ENCODE measurements at places on chromosomes 3 and 15.

DNA sequence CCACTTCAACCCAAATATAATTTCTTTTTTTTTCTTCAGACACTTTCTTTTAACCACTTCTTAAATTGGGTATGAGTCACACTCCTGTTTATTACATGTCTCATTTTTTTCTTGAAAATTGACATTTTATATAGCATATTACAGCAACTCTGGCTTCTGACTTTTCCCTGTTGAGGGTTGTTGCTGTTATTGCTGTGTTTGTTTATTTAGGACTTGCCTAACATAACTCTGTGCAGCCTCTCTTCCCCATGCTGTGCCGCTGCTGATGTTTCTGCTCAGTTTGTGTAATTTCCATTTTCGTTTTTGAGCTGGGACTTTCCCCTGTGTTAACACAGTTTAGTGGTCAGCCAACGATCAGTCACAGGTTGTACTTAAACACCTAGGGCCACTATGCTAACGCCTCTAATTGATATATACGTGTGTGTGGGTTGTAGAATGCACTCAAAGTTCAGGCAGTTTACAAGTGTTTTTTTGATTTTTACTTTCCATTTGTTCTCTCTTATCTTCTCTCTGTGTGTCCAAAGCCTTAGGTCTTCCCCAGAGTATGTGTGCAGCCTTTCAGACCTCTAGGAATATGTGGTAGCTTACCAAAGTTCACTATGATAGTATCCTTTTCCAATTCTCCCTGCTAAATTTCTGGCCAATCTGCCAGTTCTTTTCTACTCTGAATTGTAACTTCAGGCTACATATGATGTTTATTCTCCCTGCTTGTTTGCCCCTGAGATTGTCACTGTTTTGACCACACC lies 337.2 kb downstream of the ZBTB20 start:
- no peak for DNase-seq

- DNase-seq, result no peak
Observed at GRCh38 chr3:63557912-63558311, 94.6 kb upstream of the SNTN start.

- no peak for DNase-seq
Observed at GRCh38 chr15:33014586-33014985, 179.9 kb downstream of the FMN1 start.

GRCh38 chr15:78177447-78177873 lies 28.3 kb downstream of the IDH3A start:
- no peak for DNase-seq

GRCh38 chr3:34000301-34000700 lies 201.9 kb downstream of the PDCD6IP start:
- no peak for DNase-seq

- DNase-seq, result no peak
Observed at GRCh38 chr15:58374147-58374546, 57.6 kb upstream of the LIPC start.

DNA sequence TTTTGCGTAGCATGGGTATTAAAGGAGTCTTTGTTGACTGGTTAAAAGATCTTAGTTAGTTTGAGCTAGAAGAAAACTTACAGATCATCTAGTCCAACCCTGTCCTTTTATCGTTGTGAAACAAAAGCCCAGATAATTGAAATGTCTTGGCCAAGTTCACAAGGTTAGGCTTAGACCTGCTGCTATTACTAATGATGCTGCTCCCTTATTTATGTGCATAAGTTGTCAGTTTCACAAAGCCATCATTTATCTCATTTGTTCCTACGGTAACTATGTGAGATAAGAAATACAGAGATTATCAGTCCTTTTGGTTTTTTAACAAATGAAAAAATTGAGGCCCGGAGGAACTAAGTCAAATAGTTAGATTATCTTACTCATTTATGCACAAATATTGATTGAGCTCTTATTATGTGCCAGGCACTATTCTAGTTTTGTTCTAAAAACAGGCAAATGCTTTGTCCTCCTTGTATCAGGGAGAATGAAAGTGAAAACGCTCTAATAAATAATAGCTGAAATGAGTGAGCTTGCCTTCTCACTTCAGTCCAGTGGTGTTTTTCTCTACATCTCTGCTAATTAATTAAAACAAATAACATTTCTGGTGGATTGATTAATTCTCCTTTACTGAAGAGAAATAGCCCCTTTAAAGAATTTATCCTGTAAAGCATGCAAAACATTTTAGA lies 49.1 kb upstream of the TPRG1 start:
- no peak for DNase-seq

DNA sequence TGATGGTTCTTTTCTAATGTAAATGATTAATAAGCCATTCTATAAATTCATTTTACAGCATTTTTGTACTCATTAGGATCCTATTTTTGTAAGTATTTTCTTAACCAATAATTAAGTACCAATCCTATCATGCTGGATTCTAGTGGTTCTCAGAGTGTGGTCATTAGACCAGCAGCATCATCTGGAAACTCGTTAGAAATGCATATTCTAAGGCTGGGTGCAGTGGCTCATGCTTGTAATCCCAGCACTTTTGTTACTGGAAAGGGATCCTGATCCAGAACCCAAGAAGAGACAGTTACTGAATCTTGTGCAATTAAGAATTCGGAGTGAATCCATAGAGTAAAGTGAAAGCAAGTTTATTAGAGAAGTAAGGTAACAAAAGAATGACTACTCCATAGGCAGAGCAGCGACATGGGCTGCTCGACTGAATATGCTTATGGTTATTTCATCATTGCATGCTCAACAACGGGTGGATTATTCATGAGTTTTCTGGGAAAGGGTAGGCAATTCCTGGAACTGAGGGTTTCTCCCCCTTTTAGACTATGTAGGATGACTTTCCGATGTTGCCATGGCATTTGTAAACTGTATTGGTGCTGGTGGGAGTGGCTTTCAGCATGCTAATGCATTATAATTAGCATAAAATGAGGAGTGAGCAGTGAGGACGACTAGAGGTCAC lies 9.9 kb upstream of the CEMIP start:
- DNase-seq, result no peak

- no peak for DNase-seq
Observed at GRCh38 chr15:48298914-48299313, 32.3 kb upstream of the DUT start.

- DNase-seq, result no peak
Observed at GRCh38 chr3:126542340-126543241, 16.1 kb downstream of the C3orf22 start.

- DNase-seq, result no peak
Observed at GRCh38 chr3:134696155-134696554, 45.3 kb upstream of the KY start.

DNA sequence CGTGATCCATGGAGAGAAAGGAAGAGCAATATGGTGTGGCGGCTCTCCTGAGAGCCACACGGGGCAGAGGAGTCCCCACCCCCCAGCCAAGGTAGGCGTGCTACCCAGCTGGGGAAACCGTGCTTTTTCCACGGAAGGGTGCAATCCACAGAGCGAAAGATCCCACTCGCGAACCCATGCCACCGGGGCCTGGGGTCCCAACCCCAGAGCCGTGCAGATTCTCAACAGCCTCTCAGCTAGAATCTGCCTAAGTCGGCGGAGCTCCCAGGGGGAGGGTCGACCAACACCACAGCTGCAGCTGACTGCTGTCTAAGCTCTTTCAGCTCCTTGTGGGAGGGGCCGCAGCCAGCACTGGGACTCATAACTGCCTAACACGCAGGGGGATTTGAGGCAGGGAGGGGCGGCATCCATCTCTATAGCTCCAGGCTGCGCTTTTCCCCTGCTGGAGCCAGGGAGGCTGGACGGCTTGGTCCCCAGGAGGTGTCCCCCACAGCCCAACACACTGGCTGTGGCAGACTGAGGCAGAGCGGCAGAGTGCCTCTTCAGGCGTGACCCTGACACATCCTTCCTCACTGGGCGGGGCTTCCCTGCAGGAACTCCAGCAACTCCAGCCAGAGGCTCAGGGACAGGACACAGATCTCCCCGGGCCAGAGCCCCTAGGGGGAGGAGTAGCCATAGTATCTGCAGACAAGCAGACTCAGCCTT lies 107.6 kb upstream of the ZBTB20 start:
- no peak for DNase-seq

- DNase-seq, result no peak
Observed at GRCh38 chr3:135950941-135951340, 14.6 kb upstream of the PPP2R3A start.
